ENCODE measurements at places on chromosomes 13 and 19.

DNA sequence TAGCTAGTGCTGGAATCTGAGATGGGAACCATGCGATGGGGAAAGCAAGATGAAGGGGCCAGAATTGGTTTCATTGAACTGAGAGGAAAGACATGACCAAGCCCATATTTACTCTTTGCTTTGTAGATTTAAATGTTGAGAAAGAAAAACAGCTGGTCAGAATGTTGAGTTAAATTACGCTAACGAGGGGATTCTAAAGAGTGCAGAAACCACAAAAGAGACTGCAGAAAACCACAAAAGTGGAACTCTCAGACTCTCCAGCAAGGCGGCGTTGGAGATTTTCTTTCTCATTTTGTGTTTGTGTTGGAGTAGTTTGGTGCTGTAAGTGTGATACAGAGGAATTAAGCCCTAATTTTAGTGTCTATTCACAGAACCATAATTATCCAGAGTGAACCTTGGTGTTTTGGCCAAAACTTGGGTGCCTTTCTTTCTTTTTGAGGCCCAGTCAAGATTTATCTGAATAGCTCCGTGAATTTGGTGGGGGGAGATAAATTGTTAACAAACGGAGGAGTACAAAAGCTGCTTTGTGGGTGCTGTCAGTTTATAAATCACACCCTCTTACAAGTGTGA lies 26.3 kb downstream of the SAE1 start:
- DNase-seq: no peak

DNA sequence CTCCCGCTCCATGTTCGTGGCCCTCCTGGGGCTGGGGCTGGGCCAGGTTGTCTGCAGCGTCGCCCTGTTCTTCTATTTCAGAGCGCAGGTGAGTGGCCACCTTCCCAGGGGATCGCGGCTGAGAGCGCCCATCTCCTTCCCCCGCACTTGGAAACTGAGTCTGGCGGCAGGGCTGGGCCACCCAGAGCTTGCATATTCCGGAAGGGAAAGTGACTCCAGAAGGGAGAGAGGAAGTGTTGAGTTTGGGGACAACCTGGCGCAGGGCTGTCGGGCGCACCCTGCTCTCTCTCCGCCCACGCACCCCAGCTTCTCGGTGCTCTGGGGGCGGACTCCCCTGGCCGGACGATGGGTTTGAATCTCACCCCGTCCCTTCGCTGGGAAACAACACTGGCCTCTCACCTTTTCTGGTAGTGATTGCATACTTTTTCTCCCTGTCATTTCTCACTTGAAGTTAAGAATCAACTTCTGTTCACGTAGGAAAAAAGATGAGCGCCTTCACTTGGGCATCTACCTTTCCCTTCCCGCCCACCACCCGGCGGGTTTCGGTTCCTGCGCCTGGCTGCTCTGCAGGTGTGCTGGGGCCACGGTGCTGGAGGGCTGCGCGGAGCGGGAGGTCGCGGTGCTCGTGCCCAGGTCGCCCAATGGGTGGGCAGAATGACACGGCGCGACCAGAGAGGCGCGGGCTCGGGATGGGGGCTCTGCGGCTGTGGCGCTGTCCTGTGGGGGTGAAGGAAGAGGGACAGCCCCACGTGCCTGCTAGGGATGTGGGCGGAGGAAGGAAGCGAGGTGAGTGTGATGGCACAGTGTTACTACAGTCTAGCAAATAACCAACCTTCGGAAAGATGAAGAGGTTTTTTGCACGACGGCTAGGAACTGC lies 721 bp downstream of the TNFSF11 start:
- no peak for DNase-seq

- DNase-seq: peak; percentile 48
Observed at GRCh38 chr19:35805526-35806102, 7.0 kb downstream of the PRODH2 start.

GRCh38 chr13:96238861-96239260 lies 149.0 kb downstream of the HS6ST3 start:
- no peak for DNase-seq

DNA sequence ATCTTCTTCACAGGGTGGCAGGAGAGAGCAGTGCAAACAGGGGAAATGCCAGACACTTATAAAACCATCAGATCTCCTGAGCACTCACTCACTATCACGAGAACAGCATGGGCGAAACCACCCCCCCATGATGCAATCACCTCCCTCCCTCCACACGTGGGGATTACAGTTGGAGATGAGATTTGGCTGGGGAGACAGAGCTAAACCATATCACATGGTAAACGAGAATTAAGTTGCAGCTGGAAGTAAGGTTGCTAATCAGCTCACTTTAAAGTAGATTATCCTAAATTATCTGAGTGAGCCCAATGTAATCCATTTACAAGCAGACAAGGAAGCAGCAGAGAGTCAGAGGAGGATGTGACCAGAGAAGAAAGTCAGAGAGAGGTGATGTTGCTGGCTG lies 102.2 kb upstream of the IPO5 start:
- DNase-seq: no peak

- no peak for DNase-seq
Observed at GRCh38 chr13:72258340-72258981, 391.5 kb upstream of the DACH1 start.

DNA sequence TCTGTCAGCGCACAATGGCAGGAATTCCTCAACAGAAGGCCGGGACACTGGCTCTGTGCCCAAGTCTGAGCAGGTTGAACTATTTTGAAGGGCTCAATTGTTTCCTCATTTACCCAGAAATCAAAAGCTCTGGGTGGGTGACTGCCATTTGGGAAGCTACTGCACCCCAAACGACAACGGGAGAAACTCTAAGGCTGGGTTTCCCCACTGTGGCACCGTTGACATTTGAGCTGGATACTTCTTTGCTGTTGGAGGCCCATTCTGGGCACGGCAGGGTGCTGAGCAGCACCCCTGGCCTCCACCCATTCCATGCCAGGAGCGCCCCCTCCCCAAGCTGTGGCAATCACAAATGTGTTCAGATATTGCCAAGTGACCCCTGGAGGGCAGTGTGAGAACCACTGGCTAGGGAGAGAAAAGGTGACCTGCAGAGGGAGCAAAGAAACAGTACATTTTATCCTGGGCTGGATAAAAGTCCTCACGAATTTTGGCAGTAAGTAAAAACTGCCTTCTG lies 62.5 kb downstream of the RFX2 start:
- peak; percentile 30 for DNase-seq

- peak; percentile 88 for DNase-seq
Observed at GRCh38 chr19:3068071-3068470, 5.8 kb upstream of the TLE5 start.

DNA sequence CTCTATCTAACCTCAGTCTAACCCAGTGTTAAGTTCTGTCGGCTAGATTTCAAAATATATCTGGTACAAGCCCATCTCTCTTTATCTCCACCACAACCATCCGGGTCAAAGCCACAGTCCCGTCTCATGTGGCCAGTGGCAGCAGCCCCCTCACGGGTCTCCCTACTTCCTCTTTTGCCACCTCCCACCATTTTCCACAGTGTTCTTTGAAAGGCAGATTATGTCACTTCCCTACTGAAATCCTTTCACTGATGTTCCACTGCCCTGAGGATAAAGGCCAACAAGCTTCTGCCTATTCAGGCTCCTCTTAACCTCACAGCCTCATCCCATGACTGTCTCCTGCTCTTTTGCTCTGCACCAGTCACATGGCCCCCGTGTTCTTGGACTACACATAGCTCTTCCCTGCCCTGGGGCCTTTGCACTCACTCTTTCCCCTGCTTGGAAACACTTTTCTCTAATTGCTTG lies 117.2 kb downstream of the UBL3 start:
- DNase-seq: no peak

DNA sequence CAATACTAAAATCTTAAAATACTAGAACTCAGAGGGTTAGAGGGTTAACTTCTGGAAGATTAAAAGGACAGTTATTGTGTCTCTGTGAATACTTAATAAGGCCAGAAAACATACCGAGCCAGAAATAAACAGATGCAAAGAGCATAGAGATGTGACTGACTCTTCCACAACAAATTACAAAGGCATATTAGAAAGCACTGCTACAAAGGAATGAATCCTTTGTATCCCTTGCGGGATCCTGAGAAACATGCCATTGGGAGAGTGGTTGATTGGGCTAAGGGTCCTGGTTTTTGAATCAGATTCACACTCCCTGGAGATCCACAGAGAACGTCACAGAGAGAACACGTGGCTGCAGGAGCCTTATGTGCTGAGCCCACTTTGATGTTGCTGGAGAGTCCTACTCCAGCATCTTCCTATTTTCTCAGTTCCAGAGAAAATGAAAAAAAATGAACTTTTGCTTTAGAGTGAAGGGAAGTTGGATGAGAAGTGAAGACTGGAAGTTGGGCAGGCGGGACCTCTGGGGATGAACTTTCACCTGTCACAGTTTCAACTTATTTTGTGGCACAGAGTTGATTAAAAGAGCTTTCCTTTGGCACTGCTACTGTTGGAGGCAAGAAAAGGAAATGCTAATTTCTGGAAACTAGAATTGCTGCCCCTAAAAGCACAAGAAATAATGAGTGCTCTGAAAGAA lies 309.9 kb downstream of the DCT start:
- DNase-seq: no peak

Data from SHP77 treated with DMSO at 0.1 percent for 48 hours (cell line).